Left lung (tissue), 14 donors: ENCODE measurements at places on chromosomes 5 and 9. TPM values are rescaled to one million over a fixed set of nuclear protein-coding genes. Genes with fewer than 3 reads are reported as not detected.

- no peaks in the 10 kb centered on the region for H3K36me3 ChIP-seq
- H3K27me3 ChIP-seq, result peaks cover 65% of the 10 kb centered on the region
- no peak for DNase-seq
- no peak overlapping the region for H3K4me3 ChIP-seq
- H3K27ac ChIP-seq, result no peak overlapping the region
- peaks cover 24% of the 10 kb centered on the region for H3K4me1 ChIP-seq
Measured at GRCh38 chr9:133532937-133533668, 1.4 kb upstream of the ADAMTSL2 start.

DNA sequence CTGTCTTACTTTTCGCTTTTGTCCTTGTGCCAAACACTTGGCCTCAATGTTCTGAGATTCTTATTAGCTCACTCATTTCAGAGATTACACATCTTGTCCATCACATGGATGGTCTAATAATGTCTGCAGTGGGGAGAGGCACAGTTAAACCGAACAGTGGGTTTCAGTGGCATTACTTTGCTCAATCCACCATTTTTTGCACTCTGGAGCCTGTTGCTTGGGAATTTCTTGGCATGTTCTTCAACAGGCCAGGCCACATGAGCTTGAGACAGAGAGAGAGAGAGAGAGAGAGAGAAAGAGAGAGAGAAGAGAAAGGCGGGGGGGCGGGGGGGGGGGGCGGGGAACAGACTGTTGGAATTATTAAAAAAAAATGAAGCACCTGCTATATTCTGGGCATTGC is 1327.8 kb upstream of the WWC1 start:
- no peak overlapping the region for H3K4me3 ChIP-seq
- no peaks in the 10 kb centered on the region for H3K4me1 ChIP-seq
- DNase-seq, result no peak
- H3K27me3 ChIP-seq, result no peaks in the 10 kb centered on the region
- no peak overlapping the region for H3K27ac ChIP-seq

- H3K36me3 ChIP-seq, result no peaks in the 10 kb centered on the region
- no peak for DNase-seq
- no peaks in the 10 kb centered on the region for H3K4me1 ChIP-seq
- H3K27me3 ChIP-seq, result no peaks in the 10 kb centered on the region
Measured at GRCh38 chr5:77129391-77129990, 42.4 kb upstream of the ZBED3 start.

IFNA21 gene
- not detected for total RNA-seq

INSL6 gene
- not detected for total RNA-seq
